Kasumi-1 (cell line): ENCODE measurements at places on chromosomes 5 and 9.
A peak's percentile ranks its signal among the peaks of the same experiment; 100 is the strongest.

DNA sequence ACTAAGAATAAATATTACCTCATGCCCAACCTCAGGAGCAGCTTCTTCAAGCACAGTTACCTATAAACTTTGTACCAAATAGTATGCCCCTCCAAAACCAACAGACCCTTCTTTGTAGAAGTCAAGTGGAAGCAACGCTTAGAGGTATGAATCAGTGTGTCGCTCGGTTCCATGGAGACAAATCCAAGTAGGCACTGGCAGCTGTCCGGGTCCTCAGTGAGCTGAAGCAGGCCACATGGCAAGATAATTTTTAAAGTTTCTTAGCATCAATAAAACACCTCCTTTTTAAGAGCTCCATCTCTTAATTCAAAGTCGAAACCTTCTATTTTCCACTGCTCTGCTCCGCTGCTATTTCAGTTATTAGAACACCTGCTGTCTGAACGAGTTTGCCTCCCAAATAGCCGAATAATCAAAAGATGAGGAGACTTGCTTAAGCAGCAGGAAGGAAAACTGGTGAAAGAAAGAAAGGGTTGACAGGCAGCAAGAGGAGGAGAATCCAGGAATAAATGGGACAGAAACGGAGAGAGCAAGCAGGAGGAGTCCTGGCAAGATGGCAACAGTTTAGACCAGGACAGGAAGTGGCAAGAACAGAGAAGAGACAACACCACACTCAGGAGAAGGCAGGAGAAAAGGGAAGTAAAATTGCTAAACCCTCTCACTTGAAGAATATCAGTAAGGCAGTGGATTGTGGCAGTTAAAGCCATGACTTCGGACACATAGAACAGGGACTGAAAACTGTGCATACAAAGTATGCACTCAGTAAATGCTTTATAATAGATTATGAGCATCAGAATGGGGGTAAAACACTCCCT lies 65.0 kb downstream of the PPP2R2B start:
- peak; percentile 93 for DNase-seq

- DNase-seq: no peak
These were observed 19.3 kb downstream of the ARPC5L start for GRCh38 chr9:124881138-124881743.

DNA sequence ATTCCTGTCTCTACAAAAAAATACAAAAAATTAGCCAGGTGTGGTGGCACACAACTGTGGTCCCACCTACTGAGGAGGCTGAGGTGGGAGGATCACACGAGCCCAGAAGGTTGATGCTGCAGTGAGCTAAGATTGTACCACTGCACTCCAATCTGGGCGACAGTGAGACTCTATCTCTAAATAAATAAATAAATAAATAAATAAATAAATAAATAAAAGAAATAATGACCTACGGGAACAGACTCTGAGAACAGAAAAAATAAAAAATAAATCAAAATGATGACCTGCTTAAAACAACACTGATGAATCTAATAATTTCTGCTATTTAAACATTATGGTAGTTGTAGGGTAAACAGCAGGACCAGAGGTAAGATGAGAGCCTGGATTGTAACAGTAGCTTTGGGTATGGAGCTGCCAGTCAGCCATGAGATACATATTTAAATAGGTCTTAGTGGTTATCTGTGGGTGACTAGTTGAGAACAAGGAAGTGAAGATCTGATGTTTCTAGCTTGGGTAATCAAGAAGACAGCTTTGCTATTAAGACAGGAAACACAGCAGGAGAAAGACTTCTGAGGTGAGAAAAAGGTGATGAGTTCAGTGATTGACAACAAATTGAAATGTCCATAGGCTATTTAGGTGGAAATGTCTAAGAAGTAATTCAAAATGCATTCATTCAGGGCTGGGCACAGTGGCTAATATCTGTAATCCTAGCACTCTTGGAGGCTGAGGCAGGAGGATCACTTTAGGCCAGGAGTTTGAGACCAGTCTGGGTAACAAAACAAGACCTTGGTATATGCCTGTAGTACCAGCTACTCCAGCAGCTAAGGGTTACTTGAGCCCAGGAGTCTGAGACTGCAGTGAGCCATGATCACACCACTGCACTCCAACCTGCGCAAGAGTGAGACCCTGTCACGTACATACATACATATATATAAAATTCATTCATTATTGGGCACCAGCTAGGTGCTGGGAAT lies 11.0 kb downstream of the RNF145 start:
- DNase-seq: peak; percentile 74

- no peak for DNase-seq
These were observed 69.7 kb downstream of the LIX1 start for GRCh38 chr5:97072696-97073095.
